Activated CD4-positive, alpha-beta T cell treated with anti-CD3 and anti-CD28 coated beads, Interleukin-2, amount 10 ng/mL, durations not matched to agents 7 days and 5 days (primary cell): ENCODE measurements at places on chromosomes 6 and 20. TPM values are rescaled to one million over a fixed set of nuclear protein-coding genes. Genes with fewer than 3 reads are reported as not detected.

The CABLES2 gene
- 22.5 TPM for total RNA-seq

The GINS1 gene
- 28.9 TPM for total RNA-seq

The HLA-DRB1 gene
- 55.9 TPM for total RNA-seq

The POLR1C gene
- total RNA-seq, result 23.1 TPM

The SPATA2 gene
- 8.2 TPM for total RNA-seq

The BACH2 gene
- total RNA-seq, result 59.4 TPM

The KHDRBS2 gene
- not detected for total RNA-seq

The NMBR gene
- not detected for total RNA-seq

The COX4I2 gene
- not detected for total RNA-seq

The FOXQ1 gene
- total RNA-seq, result not detected

The PROKR2 gene
- not detected for total RNA-seq

The SIM1 gene
- total RNA-seq, result not detected

The BCAS1 gene
- not detected for total RNA-seq

The CYP39A1 gene
- not detected for total RNA-seq

The NTSR1 gene
- 1.5 TPM for total RNA-seq

The FANCE gene
- total RNA-seq, result 13.0 TPM

The CCN5 gene
- not detected for total RNA-seq

The RBBP9 gene
- total RNA-seq, result 11.6 TPM

The PDE10A gene
- total RNA-seq, result not detected

The MUC22 gene
- total RNA-seq, result not detected

The LRRC73 gene
- 0.48 TPM for total RNA-seq

The EDN1 gene
- 0.10 TPM for total RNA-seq

The FAM83C gene
- total RNA-seq, result not detected

The SALL4 gene
- total RNA-seq, result not detected

The TAB2 gene
- 154 TPM for total RNA-seq

The ERGIC3 gene
- 165 TPM for total RNA-seq

The FOXS1 gene
- total RNA-seq, result not detected

The ANKRD6 gene
- 4.8 TPM for total RNA-seq

The C20orf202 gene
- total RNA-seq, result not detected

The ID4 gene
- not detected for total RNA-seq

The GSTA4 gene
- total RNA-seq, result 4.8 TPM

The SNAI1 gene
- not detected for total RNA-seq

The SH3BGRL2 gene
- total RNA-seq, result 0.12 TPM

The VGLL2 gene
- total RNA-seq, result not detected

The CFAP61 gene
- total RNA-seq, result not detected

The CCN6 gene
- not detected for total RNA-seq

The ZC2HC1B gene
- not detected for total RNA-seq

The LRFN2 gene
- total RNA-seq, result 0.25 TPM

The KCNQ5 gene
- 2.6 TPM for total RNA-seq

The NRSN1 gene
- not detected for total RNA-seq

The MEI4 gene
- not detected for total RNA-seq

The OPRM1 gene
- total RNA-seq, result not detected

The PSMB1 gene
- total RNA-seq, result 117 TPM

The ASIP gene
- total RNA-seq, result not detected

The CTAGE9 gene
- total RNA-seq, result not detected

The RARS2 gene
- total RNA-seq, result 24.1 TPM

The SLA2 gene
- 87.3 TPM for total RNA-seq

The ERVFRD-1 gene
- total RNA-seq, result not detected

The TOX2 gene
- total RNA-seq, result 1.5 TPM

The TRPC4AP gene
- 48.8 TPM for total RNA-seq
